ENCODE measurements at places on chromosomes 16 and 17.

DNA sequence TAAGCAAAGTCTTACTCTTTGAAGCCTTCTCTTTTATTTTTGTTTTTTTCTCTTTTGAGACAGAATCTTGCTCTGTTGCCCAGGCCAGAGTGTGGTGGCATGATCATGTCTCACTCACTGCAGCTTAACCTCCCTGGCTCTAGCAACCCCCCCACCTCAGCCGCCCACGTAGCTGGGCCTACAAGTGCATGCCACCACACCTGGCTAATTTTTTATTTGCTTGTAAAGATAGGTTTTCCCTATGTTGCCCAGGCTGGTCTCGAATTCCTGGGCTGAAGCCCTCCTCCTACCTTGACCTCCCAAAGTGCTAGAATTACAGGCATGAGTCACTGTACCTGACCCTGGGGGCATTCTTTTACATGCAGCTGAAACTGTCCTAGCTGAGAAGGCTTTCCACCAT is 154.7 kb downstream of the PRKCB start:
- DNase-seq: no peak

GRCh38 chr17:39569126-39569525 is 38.6 kb downstream of the NEUROD2 start:
- DNase-seq: no peak

DNA sequence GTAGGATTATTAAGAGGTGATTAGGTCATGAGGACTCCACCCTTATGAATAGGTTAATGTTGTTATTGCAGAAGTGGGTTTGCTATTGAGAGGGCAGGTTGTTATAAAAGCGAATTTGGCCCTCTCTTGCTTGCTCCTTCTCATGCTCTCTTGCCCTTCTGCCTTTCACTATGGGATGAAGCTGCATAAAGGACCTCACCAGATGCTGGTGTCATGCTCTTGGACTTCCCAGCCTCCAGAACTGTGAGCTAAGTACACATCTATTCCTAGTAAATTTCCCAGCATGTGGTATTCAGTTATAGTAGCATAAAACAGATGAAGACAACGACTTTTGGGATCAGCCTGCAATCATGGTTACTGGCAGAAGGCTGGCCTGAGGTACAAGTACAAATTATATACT is 41.4 kb upstream of the FBXO47 start:
- DNase-seq: no peak

DNA sequence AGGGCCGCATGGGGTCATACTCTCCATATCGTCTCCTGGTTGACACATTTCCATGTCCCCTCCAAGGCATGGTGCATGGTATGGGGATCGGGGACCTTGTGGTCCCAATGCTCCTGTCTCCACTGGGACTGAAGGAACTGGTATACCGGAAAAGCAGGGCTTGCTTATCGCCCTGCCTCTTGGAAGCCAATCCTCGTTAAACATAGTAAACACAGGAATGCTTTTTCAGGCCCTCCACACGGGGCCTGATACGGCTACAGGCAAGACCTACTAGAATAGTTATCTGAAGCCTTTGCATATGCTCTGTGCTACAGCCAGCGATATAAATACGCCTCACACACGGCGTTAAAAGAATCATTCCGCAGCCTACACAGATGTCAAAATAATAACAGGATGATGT is 159.5 kb downstream of the SHISA9 start:
- no peak for DNase-seq

DNA sequence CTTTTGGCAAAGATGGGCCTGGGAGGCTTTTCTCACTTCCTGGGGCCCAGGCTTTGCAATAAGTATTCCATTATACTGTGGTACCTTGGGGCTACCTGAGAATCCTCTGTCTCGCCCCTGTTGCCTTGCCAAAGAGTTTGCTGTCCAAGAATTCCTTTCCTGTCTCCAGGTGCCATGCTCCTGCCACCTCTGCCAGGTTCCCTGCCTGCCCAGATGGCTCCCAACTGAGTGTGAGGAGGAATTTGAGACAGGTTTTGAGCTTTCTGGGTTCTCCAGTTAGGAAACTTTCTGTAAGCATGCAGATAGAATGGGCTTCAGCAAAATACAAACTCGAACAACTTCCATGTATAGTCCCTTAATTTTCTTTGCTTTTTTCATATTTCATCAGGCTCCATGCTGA is 5.8 kb downstream of the MAPT start:
- DNase-seq: no peak

GRCh38 chr17:49977463-49978389 is 8.7 kb downstream of the DLX4 start:
- no peak for DNase-seq

DNA sequence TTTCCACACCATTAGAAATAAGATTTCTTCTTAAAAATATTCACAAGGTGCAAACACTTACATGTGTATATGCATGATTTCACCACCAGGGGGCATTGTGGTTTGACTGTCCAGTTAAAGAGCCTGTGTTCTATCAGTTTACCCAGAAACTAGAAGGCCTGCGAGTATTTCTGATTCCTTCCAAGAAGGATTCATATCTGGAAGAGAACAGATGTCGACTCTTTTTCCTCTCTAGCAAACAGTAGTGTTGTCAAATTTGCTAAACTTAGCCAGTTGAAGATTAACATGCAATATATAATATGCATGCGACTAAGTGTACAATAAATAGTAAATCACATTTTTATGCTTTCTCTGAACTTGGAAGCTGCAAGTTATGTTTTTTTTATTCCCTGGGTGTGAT is 404.1 kb downstream of the WWOX start:
- DNase-seq: peak; percentile 51

DNA sequence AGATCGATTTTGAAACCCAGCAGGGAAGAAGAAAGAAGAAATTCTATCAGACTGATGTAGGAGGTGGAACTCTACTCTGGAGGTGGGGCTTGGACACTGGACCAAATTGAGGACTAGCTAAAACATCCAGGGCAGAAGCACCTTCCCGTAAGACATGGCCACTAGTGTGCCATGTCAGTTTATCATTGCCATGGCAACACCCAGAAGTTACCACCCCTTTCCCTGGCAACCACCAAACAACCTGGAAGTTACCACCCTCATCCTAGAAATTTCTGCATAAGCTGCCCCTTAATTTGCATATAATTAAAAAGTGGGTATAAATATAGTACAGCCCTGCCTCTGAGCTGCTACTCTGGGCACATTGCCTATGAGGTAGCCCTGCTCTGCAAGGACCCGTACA is 66.7 kb downstream of the NACA2 start:
- no peak for DNase-seq

GRCh38 chr17:37823996-37824395 is 79.1 kb upstream of the HNF1B start:
- DNase-seq: no peak

DNA sequence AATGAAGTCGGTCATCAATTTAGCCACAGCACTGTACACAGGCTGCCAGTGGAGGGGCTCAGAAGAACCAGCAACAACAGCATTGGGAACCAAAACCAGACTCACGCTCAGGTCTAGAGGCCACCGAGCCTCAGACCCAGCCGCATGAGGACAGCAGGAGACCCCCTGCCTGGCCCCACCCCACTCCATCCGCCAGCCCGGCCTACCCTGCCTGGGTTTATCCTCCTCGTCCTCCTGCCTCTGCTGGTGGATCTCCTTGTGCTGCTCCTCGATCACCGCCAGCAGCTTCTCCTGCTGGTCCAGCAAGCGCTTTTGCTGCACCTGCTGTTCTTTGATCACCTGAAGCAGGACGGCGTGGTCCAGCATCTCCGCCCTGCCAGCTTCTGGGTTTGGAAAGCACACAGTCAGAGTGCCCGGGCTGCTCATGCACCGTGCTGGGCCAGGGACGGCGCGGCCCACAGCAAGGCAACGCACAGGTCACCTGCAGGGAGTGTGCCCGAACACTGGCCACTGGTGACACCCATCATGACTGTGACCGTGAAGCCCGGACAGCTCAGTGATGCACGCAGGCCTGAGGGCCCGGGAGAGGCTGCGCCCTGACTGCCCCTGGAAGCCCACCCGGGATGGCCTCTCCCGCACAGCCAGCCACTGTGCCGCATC is 7.7 kb downstream of the NDUFAF8 start:
- DNase-seq: peak; percentile 79

DNA sequence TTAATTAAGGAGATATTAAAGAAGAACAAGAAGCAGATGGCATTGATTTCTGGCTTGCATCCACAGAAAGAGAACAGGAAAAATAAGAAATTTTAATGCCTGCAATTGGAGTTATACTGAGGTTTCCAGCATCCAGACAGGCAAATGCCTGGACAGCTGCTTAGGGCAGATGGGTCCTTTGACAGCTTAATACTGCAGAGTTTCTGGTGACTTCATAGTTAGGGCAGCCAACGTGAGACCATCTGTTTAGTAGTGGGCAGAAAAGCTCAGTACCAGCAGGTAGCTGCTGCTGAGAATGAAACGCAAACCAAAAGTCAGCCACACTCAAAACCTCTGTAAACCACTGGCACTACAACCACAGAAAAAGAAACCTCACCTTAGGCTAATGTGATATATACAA is 109.8 kb downstream of the CDK5R1 start:
- DNase-seq: no peak

- DNase-seq: no peak
Observed at GRCh38 chr16:58853854-58854791, 120.0 kb upstream of the GOT2 start.

DNA sequence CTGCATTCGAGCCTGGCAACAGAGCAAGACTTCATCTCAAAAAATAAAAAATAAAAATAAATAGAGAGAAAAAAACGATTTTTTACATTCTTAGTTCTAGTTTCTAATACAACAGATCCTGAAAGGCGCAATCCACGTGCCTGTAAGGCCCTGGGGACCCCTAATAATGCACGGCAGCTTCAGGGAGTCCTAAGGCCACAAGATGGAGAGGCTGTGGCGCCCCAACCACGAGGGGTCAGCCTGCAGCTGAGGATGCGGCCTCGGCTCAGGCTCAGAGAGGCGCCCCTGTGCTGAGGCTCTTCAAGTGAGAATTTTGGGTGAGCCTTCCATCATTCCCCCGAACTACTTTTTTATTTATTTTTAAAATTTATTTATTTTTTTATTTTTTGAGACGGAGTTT is 10.9 kb downstream of the P4HB start:
- no peak for DNase-seq

DNA sequence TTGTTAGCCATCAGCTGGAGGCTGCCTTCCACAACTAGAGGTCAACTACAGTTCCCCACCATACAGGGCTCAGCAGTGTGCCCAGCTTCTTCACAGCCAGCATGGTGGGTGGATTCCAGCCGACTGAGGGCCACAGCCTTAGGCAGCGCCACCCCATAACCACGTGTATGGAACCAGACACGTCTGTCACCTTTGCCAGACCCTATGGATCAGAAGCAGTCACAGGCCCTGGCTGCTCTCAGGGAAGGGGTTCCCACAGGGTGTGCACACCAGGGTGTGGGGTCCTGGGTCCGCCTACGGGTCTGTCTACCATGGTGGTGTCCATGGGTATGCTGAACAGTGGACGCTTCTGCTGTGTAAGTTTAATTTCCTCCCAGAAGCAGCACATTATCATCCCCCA is 265.0 kb upstream of the FOXF1 start:
- DNase-seq: no peak

- DNase-seq: no peak
Observed at GRCh38 chr17:41943492-41943891, 13.1 kb downstream of the ODAD4 start.

- DNase-seq: no peak
Observed at GRCh38 chr16:50457423-50457822, 88.6 kb upstream of the BRD7 start.

DNA sequence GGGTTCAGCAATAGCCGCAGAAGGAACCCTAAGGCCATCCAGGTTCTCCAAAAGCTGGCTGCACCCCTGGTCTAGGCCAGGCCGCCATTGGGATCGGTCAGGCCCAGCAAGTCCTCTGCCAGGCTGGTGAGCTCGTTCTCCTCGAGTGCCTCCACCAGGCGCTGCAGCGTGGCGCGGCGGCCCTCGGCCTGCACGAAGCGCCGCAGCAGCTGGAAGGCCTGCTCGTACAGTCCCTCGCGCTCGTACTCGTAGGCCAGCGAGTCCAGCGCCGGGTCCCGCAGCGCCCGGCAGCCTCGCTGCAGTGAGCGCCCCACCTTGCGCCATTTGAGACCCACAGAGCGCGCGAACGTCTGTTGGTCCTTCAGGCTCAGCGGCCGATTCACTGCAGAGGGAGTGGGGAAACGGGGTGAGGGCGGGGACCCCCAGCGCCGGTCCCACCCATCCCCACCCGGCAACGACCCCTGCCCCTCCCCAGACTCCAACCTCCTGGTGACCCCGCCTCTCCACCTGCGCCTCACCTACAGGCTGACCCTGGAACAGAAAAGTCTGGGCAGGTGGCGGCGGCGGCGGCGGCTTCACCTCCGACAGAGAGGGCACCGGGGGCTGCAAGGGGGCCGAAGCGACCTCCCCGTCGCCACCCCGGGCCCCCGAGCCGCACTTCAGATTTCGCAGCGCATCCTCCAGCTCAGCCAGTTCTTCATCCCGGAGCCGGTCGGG is 3.9 kb upstream of the B3GNT9 start:
- peak; percentile 79 for DNase-seq

DNA sequence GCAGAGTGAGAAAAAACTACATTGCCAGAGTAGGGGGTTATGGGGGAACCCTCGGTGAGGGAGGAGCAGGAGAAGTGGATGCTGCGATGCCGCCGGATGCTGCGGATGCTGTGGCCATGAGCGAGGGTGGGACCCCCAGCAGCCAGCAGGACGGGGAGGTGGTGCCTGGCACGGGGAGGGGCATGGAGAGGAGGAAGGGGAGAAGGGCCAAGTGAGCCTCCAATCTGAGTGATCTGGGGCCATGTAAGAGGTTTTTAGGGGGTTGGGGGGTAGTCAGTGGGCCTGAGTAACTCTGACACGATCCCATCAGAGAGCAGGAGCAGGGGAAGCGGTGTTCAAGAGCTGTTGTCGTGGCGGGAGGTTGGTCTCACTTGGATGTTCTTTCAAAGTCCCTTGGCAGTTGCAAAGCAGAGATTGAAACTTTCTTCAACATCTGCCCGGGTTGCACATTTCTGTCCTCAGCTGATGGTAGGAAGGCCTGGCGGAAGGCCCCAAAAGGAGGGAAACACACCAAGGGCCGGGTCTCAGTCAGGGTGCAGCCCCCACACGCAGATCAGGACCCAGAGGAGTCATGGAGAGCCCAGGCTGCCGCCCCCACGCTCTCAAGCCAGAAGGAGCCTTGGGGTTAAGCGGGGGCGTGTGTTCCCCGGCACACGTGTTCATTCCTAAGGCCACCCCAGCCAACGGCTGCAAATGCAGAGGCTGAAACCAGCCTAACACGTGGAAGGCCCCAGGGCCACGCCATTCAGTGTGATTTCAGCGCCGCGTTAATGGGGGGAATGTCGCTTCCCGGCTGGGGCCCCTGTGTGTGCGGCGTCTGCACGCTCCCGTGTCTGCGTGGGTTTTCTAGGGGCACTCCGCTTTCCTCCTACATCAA is 81.7 kb downstream of the ZDHHC7 start:
- DNase-seq: no peak
